ENCODE measurements at places on chromosomes 5 and 9.

DNA sequence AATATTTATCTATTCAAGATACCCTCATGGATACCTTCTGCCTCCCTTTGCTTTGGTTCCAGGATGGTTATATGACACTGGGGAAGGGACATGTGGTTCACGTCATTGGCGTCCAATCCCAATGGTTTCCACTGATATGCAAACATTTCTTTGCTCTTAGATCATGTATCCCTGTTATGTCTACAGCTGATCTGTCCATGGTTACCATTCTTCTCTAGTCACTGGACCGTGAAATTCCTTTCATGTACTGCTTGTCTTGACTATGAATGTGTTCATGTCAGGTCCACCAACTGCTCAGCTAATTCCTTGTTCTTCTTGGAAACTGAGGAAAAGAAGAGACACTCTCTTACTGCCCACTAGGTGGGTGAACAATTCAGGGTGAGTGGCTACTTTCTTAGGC is 391.1 kb upstream of the ZNF608 start:
- DNase-seq, result peak; percentile 18

DNA sequence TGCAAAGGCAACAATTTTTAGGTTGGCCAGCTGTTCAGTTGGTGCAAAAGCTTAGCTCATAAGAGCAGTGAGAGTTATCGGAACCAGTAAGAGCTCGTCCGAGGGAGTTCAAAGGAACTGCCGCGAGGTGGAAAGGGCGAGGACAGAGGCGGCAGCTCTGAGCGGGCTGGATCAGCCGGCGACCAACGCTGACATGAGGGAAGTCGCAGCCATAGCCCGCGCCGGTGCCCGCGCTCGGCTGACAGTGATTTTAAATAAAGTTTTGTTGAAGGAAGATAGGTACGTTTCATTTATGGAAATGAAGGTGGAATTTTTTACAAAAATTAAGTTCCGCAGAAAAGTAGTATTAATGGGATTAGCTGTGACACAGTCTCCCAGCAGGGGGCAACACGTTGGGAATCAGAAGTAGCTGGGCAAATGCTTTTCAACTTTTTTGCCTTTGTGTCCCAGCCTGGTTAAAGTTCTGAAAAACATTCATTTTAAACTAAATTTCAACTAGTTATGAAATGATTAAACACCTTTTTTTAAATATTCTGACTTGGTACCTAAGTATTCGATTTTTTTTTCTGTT is 43.2 kb downstream of the FBXO4 start:
- DNase-seq, result no peak

DNA sequence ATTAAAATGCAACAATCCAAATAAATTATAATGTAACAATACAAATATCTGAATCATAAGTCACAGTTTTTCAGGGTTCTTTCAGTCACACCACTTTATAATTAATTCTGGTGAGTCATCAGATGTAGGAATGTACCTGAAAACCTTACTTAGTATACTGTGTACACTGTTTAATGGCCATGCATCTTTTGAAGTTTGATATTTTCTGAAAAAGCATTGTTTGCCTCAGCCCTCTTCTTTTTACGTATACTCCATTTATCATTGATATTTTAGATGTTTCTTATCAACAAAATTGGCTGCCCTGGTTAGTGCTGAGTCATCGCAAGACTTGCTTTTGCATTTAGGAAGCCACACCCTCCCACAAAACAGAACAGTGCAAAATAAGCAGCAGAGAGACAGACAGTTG is 218.6 kb downstream of the PJA2 start:
- DNase-seq, result peak; percentile 72

- DNase-seq, result peak; percentile 62
Observed at GRCh38 chr5:14676320-14676719, 11.8 kb downstream of the OTULIN start.

DNA sequence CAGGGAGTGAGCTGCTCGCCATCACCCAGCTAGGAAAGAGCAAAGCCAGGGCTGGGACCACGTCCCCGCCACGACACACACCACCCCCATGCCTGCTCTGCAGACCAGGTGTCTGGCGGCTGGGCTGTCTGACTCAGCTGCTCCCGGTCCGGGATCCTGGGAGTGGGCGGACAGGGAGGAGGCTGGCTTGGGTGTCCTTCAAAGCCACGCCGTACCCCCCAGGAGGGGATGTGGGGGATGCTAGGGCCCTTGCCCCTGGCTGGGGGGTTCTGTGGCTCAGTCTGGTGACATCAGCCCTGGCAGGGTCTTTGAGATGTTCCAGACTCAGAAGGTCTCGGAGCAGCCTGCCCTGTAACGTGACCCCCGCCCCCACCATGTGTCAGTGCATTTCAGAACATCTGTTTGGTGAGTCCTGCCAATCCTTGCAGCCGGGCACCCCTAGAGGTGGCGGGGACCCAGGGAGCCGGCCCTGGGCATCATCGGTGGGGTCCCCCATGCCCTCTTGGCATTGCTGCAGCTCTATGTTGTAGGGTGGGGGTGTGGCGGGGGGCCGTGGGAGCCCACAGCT is 62.3 kb downstream of the HMCN2 start:
- peak; percentile 50 for DNase-seq

DNA sequence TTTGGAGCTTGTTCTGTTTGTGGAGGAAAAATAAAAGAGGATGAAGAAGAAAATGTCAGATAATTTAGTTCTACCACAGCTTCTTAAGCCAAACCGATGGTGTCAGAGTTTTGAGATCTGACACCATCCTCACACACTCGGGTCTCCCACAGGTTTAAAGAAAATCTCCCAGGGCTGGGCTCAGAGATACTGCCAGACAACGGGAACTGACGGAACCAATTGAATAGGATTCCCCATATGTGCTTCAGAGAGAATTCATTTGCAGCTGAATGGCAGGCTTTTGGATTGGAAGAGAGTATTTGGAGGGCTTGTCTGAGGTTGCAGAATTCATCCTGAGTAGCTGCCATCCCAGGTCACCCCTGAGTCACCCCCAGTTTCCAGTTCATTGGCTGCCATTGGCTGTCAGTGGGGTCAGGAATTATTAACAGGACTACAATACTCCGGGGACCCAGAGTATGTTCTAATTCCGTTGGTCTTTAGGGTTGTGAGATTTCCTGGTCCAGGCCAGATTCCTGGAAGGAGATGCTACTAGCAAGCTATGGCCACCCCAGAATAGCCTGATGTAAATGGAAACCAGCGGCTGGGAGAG is 131.3 kb downstream of the PDZD2 start:
- no peak for DNase-seq

DNA sequence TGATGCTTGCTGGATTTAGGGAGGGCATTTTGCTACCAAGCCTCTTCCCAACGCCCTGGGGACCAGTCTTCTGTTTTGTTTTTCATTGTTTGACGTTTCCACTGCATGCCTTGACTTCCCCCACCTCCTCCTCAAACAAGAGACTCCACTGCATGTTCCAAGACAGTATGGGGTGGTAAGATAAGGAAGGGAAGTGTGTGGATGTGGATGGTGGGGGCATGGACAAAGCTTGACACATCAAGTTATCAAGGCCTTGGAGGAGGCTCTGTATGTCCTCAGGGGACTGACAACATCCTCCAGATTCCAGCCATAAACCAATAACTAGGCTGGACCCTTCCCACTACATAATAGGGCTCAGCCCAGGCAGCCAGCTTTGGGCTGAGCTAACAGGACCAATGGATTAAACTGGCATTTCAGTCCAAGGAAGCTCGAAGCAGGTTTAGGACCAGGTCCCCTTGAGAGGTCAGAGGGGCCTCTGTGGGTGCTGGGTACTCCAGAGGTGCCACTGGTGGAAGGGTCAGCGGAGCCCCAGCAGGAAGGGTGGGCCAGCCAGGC is 23.0 kb downstream of the PCDHGC5 start:
- no peak for DNase-seq

GRCh38 chr5:133932441-133933168 is 35.8 kb downstream of the C5orf15 start:
- no peak for DNase-seq

- no peak for DNase-seq
Observed at GRCh38 chr9:77827104-77827784, 179.1 kb upstream of the GNA14 start.

- DNase-seq, result no peak
Observed at GRCh38 chr9:31302620-31303418, 1081.6 kb upstream of the ACO1 start.

DNA sequence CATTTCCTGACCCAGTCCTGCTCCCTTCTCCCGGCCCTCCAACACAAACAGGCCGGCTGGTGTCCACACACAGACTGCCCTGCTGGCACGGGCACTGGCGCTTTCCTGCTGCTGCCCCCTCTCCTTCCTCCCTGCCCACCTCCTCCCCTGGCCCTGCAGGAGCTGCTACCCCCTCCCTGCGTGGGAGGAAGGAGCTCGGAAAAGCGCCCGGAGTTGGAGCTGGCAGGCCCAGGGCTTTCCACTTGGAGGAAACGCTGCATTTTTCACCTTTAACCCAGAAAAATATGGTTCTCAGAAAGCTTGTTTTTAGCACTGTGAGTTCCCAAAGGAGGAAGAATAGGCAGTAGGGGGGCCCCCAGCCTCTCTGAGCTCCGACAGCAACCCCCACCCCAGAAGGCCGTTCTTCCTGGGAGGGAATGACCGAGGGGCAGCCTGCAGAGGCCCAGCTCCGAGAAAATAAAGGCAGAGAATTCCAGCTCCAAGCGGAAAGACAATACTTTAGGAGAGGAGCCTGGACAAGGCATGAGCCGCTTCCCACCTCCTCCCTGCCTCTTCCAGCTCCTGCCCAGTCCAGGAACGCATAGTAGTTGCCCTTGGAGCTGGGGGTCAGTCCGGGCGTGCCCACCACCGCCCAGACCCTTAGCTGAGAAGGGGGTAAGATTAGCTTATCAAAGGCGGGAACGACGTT is 88.9 kb downstream of the LIFR start:
- DNase-seq, result peak; percentile 43

DNA sequence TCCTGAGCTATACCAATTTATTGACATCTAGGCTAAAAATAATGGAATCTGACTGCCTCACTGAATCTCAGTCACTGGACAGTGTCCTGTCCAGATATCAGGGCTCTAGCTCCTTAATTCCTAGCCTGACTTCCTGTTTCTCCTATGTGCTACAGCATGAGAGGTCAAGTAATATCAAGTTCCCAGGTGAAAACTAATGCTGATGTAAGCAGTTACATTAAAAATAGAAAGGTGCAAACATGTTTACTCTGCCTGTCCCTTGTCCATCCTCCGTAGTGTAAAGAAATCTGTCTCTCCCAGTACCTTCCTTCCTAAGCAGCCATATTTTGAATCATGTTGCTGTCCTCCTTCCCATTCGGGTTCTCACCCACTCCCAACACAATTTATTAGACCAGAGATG is 145.9 kb upstream of the GHR start:
- DNase-seq, result no peak

DNA sequence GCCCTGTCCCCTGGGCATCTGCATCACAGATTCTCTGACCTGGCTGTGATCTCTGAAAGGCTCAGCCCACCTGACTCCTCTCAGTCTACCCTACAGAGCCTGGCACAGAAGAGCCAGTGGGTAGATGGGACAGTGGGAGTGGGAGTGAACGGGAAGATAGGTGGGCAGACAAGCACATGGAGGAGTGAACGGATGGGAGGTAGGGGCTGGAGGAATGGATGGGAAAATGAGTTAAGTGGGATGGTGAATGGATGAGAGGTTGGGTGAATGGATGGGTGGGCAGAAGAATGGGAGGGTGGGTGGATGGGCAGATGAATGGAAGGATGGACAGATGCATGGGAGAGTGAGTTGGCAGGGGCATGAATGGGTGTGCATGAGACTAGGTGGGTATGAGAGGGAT is 18.8 kb downstream of the STK10 start:
- DNase-seq, result no peak

- DNase-seq, result no peak
Observed at GRCh38 chr5:139852696-139853095, 57.1 kb downstream of the PSD2 start.

DNA sequence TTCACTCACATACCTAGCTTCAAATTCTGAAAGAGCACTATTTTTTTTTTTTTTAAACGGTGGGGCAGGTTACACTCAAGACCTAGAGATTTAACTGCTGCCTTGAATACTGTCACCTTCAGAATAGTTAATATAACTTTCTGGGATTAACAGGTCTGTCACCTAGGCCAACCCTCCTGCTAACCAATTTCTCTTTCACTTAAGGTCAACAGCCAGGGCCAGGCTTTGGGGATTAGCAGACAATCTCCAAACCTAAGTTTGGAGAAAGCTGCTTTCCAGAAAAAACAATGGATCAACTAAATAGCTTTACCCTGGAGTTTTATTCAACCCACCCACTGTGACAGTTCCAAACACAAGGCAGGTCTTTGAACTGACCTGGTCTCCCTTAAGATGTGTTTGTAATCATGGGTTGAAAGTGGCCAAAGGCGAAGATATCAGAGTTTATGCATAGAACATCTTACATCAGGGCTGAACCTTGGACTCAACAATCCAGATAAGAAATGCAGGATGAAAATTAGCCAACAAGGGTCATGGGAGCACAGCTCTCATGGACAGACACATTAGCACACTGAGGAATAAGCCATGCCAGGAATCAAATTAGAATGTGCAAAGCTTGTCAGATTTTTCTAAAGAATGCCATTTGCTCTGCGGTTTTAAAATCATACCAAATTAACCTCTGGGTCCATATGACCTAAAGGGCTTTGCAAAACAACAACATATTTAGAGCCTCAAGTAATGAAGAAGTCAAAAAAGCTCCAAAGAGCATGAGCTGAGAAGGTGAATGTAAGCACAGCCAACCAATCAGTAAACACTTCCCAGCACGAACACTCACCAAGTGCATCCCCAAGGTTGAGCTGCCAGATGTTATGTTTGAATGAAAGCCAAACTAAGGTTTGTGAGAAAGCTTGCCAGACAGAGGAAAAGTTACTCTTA is 538.5 kb upstream of the DMAC1 start:
- DNase-seq, result peak; percentile 29

GRCh38 chr5:74575741-74576538 is 64.6 kb downstream of the ENC1 start:
- peak; percentile 93 for DNase-seq

DNA sequence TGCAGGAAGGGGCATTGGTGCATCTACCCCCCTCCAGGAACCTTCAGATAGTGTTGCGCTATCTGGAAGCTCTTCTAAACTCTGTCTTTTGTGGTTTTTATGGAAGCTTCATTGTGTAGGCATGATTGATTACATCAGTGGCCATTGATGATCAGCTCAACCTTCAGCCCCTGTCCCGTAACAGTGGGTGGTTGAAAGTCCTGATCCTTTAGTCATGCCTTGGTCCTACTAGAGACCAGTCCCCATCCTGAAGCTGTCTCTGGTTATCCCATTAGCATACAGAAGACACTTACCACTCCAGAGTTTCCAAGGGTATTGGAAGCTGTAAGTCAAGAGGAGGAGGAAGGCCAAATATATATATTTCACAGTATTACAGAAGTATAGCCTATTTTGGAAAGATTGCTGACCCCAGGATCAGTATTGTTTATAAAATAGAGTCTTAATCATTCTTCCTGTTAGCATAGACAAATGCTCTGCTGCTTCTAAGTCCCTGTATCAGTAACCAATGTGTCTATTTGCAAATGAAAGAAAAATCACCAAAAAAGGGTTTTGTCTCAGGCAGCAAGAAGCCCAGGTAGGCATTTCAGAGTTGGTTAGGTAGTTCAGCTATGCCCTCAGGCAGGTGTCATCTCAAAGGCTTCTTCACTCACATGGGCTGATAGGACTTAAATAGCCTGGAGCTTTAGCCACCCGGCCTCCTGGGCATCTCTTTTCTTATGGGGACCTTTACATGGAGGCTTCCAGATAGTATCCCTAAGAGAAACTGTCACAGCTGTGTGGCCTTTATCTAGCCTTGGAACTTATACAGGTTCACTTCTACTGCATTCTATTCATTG is 41.6 kb downstream of the SPIN1 start:
- peak; percentile 18 for DNase-seq

- DNase-seq, result no peak
Observed at GRCh38 chr9:106800701-106801270, 62.2 kb upstream of the ZNF462 start.

- no peak for DNase-seq
Observed at GRCh38 chr5:17402289-17403121, 95.5 kb upstream of the TAF11L2 start.

Data from astrocyte (in vitro differentiated cells and primary cell).